ENCODE measurements at places on chromosomes 11 and 22. TPM values are rescaled to one million over a fixed set of nuclear protein-coding genes. Genes with fewer than 3 reads are reported as not detected.

F2 gene
- not detected for polyA plus RNA-seq

PARVA gene
- polyA plus RNA-seq: 25.1 TPM

PRDM10 gene
- 1.5 TPM for polyA plus RNA-seq

- DNase-seq: peak; percentile 68
Measured at GRCh38 chr11:118620529-118621070, 13.2 kb downstream of the PHLDB1 start.

GRCh38 chr11:122159173-122159721 is 43.2 kb upstream of the BLID start:
- peak; percentile 32 for DNase-seq

- DNase-seq: no peak
Measured at GRCh38 chr11:26244207-26244606, 87.7 kb upstream of the ANO3 start.

- no peak for DNase-seq
Measured at GRCh38 chr11:95522874-95523273, 266.7 kb downstream of the FAM76B start.

- no peak for DNase-seq
Measured at GRCh38 chr22:35544189-35544588, 3.6 kb downstream of the RASD2 start.

DNA sequence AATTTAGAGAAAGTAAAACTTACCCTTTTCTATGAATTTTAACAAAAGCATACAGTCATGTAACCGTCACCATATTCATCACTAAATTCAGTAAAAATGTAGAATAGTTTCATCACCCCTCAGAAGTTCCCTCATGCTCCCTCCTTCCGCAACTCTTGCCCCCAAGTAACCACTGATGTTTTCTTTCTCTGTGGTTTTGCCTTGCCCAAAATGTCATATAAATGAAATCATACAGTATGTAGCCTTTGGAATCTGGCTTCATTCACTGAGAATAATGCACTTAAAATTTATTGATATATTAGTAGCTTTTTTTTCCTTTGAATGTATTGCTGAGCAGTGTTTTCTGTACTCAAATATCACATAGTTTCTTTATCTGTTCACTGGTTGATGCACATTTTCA is 60.1 kb downstream of the DCUN1D5 start:
- DNase-seq: no peak

DNA sequence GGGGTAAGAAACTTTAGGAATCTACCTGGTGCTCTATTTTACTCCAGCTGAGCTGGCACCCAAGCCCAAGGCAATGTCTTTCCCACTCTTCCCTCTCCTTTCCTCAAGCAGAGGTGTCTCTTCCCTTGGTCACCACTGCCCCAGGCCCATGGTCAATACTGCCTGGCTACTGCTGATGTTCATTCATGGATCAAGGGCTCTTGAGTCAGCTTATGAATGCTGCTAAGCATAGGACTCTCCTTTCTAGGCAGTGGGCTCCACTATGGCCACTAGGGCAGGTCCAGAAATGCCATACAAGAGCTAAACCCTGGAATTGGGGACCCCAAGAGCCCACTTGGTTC is 2.7 kb upstream of the HEPN1 start:
- DNase-seq: no peak
